ENCODE measurements at places on chromosomes 3 and 15.
A peak's percentile ranks its signal among the peaks of the same experiment; 100 is the strongest.

DNA sequence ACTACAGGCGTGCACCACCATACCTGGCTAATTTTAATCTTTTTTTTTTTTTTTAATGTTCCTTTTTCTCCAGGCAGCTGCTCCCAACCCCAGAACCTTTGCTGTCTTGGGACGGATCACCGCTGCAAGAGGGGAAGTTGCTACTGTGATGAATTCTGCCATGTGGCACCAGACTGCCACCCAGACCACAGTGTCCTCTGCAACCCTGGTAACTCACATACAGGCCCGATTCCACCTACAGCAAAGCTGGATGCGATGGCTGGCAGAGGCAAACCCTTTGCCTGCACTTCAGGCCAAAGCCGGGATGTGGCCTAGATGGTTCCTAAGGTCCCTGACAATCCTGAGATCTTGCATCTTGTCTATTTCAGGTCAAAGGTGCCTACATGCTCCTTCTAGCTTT lies 12.7 kb upstream of the MUC20 start:
- DNase-seq: no peak

GRCh38 chr3:13015286-13016082 lies 57.7 kb downstream of the IQSEC1 start:
- DNase-seq: no peak

GRCh38 chr3:18194431-18194830 lies 230.7 kb downstream of the SATB1 start:
- no peak for DNase-seq

GRCh38 chr3:58563386-58564035 lies 13.7 kb downstream of the FAM107A start:
- DNase-seq: peak; percentile 38

GRCh38 chr3:61239871-61240270 lies 11.4 kb downstream of the FHIT start:
- no peak for DNase-seq

GRCh38 chr15:81054236-81054635 lies 53.5 kb downstream of the TLNRD1 start:
- no peak for DNase-seq

DNA sequence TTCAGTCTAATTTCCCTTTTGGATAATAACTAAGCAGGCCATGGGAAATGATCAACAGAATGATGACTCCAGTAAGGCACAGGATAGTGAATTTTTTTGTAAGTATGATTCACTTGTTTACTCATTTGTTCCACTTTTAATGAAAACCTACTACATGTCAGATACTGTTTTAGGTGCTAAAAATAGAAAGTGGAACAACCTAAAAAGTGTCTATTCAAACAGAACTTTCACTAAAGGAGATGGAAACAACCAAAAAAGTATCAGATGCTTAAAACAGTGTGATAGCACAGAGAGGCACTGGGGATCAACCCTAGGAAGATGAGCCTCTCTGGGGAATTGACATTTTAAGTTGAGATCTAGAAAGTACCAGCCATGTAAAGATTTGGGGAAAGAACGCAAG lies 11.1 kb downstream of the RYK start:
- no peak for DNase-seq

DNA sequence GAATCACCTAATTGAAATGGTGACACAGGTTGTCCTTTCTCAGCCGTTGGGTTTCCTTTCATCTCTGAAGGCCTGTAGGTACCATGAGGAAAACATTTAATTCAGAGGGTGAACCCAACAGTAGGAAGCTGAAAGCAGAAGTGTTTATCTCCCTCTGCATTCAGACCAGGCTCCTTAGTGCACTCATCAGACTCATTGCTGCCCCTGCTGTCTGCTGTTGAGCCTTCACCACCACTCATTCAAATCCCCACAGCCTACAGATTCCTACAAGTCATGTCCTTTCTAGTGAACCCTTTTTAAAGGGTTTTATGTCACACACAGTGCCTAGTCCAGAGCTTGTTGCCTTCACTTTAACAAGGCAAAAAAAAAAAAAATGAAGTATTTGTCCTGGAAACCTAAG lies 13.4 kb downstream of the WDR48 start:
- DNase-seq: peak; percentile 61

- DNase-seq: no peak
These were observed 22.1 kb downstream of the SATB1 start for GRCh38 chr3:18403061-18403460.

GRCh38 chr15:40955141-40955903 lies 2.1 kb downstream of the CHAC1 start:
- no peak for DNase-seq

- DNase-seq: peak; percentile 90
These were observed at the start of gene SRP14 for GRCh38 chr15:40038638-40039543. SRP14 (minus strand) TSS chr15:40039181; CDS start chr15:40039116, 65 bp downstream.

DNA sequence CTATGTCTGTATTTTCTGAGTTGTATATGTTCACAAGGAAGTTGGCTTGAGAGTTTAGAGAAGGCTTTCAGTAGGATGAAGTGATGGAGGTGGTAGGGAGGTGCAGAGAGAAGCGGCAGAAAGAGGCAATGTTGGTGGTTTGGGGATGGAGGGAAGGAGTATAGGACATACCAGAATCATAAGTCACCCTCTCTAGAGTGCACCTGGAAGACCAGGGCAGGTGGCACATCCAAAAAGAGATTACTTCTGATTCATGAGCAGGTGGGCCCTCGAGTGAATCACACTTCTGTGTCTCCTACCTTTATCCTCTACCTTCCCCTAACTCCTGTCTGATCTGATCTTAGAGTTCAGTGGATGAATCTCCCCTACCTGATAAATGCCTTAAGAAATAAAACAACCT lies 41.8 kb upstream of the MRPL3 start:
- no peak for DNase-seq

DNA sequence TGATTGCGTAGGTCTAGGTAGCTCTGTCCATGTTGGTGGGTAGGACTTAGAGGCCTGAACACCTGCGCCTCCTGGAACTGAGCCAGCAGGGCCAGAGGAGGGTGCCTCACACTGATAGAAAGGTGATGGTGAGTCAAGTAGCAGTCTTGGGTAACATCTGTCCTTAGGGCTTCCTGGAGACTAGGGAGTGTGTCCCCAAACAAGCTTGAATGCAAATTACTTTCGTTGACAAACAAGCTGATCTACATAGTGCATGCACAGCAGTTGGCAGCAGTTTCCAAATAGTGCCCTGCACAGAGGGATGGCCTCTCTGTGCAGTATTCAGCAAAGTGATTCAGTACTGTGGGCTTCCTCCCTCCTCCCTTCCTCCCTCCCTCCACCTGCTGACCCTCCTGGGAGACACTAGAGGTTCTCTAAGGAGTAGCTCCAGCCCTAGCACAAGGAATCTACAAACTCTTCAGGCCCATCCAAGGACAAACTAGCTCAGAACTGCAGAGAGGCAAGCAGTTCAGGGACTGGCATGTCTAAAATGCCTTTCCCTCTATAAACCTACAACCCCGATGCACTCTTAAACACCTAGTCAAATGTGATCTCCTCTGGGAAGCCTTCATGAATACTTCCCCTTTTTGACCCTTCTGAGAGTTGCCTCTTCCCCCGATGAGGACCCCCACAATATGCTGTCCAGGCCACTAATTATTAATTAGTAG lies 61.0 kb downstream of the TLE3 start:
- DNase-seq: no peak

- DNase-seq: no peak
These were observed 36.0 kb downstream of the TM2D3 start for GRCh38 chr15:101615986-101616848.

GRCh38 chr15:99345832-99346462 lies 94.7 kb downstream of the LRRC28 start:
- DNase-seq: no peak

- no peak for DNase-seq
These were observed 320.0 kb upstream of the RARB start for GRCh38 chr3:25107918-25108617.

- DNase-seq: no peak
These were observed 30.5 kb downstream of the RFTN1 start for GRCh38 chr3:16482770-16483531.

GRCh38 chr15:52808441-52808840 lies 18.3 kb upstream of the ONECUT1 start:
- DNase-seq: no peak

DNA sequence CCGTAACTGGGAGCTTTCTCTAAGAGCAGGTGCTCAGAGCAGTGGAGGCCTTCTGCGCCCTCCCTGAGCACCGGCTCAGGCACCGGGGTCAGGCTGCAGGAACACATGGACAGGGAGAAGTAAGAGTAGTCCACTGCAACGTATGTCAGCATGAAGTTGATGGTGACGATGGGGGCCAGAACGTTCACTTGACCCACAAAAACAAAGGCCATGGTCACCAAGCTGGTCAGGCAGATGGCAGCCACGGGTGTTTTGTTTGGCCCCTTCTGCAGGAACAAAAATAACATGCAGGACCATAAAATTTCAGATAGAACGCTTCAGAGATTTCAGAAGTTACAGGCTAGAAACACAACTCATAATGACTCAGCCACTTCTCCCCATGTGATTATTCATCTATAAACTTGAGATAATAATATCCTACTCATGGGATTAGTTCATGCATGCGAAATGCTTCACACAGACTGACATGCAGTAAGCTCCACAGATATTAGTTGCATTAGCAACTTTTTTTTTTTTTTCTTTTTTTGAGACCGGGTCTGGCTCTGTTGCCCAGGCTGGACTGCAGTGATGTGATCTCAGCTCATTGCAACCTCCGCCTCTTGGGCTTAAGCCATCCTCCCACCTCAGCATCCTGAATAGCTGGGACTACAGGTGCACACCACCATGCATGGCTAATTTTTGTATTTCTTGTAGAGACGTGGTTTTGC lies 52.2 kb upstream of the HEG1 start:
- DNase-seq: peak; percentile 84

DNA sequence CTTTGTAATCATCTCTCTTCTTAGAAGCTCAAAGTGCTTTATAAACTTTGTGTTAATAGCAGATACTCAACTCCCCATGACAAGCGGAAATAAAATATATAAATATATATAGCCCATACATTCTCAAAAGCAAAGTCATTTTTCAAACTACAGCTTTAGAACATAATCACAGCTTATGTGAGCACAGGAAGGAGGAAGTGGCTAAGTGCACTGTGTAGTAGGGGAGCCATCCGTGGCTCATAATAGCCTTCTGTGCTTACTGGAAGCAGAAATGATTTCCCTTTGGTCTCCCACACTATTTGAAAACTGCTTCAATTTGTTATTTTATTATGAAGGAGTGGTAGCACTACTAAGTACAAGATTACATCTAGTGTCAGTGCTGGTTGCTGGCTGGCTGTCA lies 151.4 kb upstream of the ARL6 start:
- no peak for DNase-seq

- no peak for DNase-seq
These were observed 29.4 kb downstream of the EOGT start for GRCh38 chr3:68984011-68984530.

GRCh38 chr3:32994045-32994444 lies 42.6 kb downstream of the CCR4 start:
- DNase-seq: no peak

GRCh38 chr3:115381573-115381912 lies 234.5 kb upstream of the ZBTB20 start:
- DNase-seq: no peak

DNA sequence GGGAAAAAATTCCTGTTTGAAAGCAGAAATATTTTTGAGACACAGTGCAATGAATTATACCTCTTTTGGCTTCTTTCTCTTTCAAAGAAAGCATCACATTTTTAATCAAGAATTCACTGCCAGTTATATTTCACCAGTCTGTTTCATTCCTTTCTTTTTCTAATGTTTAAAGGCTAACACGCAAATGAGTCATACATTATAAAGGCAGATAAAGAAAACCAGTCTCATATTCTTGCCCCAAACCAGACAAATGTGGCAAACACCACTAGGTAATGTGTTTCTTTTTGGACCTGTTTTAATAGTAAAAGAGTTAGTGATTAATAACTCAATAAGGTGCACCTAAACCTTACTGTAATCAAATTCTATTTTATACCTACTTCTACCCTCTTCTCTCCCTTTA lies 83.8 kb downstream of the PLOD2 start:
- no peak for DNase-seq

DNA sequence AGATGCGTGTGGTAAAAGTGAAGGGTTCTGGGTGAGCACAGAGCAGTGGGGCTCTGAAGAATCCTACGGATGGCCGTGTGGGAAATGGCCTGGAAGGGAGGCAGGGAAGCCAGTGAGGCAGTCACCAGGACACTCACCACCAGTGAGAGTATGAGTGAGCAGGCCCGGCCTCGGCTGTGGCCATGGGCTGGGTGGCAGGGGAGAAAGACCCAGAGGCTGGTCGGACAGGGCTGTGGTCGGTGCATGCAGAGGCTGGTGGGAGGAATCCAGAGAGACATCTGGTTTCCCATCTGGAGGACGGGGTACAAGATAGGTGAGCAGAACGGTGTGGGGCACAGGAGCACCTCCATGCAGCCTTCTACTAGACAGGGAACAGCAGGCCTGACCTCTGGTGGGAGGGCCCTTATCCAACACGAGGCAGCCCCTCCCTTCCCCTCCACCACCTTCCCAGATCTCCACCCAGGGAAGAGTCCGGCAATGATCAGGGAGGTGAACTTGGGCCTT lies 10.1 kb downstream of the PCSK6 start:
- DNase-seq: no peak

- no peak for DNase-seq
These were observed 91.6 kb downstream of the SCN11A start for GRCh38 chr3:38960042-38960622.

- DNase-seq: peak; percentile 7
These were observed 121.6 kb downstream of the FOXP1 start for GRCh38 chr3:71461749-71462483.

GRCh38 chr3:46350262-46350565 lies 3.7 kb upstream of the CCR2 start:
- DNase-seq: no peak

DNA sequence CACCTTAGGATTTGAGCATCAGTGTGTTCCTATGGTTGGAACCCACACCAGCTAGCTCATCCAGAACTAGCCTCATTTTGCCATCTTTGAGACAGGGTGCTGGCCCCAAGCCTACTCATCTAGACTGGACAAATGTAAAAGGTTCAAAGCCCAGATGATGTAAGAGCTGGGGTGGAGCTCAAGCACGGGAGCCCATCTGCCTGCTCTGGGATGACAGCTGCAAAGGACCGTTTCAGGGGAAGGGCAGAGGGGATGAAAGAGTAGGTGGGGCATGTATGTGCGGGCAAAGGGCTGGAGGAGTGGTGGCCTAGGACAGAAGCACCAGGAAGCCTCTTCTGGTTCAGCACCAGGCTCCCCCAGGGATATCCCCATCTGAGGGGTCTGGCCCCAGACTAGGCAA lies 15.8 kb downstream of the CLK3 start:
- no peak for DNase-seq

DNA sequence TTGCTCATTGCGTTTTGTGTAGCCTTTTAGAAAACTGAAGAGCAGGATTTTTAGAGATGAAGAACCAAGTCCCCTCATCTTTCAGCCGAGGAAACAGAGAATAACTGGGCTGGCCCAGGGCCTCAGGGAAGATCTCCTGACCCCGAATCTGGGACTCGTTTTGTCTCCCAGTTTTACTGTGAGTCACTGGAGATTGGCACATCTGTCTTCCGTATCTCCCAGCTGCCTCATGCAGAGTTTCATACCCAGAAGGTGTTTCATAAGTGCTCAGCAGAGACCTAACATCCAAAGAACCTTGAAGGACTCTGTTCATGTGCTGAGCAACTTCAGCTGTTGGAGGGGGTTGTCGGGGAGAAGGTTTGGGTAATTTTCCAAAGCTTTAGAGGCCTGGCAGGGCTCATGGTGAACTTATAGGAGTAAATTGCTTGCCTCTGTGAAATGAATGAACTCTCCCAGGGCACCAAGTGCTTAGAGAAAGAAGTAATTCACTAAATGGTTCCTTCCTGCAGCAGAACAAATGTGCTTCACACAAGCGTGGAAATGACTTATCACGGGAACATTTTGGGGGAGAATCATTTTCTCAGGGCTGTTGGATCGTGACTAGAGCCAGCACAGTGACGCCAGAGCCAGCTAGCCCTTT lies 121.4 kb downstream of the FAM43A start:
- no peak for DNase-seq
